ENCODE measurements at places on chromosomes 1 and 21.

DNA sequence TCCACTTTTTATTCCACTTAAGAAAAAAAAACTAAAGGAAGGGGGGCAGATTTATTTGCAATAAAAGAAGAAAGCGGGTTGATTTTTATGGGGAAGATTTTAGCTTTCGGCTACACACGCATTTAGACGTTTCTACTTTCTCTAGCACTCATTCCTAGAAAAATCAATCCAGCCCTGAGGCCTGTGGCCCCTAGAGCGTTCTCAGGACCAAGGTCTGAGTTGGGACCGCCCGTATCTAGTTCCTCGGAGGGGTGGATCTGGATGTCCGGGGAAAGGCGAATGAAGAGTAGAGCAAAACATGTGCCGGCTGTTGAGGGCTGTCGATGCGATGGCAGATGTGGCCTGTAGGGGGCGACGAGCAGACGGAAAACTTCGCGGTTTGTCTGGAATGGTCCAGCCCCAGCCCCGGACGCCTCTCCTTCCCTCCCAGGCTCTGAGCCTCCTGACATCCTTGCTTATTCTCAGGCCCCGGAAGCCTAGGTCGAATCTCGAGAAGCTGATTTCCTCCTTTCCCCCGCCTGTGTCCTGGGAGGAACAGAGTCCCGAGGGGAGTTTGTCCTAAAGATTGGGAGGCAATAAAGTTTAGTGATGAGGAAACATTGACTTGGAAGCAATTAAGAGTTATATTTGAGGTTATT lies 5.2 kb downstream of the FOXD3 start:
- DNase-seq, result peak; percentile 76

- DNase-seq, result no peak
Observed at GRCh38 chr1:237891979-237892378, 1.3 kb upstream of the ZP4 start.

GRCh38 chr1:5742032-5742431 lies 250.2 kb downstream of the NPHP4 start:
- DNase-seq, result no peak

DNA sequence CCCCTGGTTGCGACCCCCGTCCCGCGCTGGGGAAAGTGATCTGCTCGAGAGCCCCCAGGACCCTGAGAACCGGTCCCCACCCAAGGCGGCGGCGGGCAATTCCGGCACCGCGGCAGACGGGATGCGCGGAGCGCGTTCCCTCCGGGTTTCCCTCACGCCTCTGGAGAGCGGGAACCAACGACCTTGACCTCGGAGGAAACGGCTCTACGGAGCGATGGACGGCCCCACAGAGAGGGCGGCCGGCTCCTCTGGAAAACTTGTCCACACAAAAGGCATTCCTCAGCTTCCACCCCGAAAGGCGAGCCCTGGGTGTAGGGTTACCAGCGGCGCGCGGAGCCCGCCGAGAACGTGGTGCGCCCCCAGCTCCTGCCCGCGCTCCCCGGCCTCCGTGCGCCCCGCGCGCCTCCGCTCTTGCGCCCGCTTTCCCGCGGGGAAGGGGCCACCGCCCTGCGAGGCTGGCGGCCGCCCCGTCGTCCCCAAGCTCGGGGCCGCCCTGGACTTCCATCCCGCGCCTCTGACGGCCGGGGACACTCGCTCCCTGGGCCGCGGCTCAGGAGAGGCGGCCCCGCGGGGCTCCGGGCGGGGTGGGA lies 391 bp upstream of the KIAA1614 start:
- no peak for DNase-seq

- no peak for DNase-seq
Observed at GRCh38 chr1:40014812-40015594, 25.5 kb upstream of the CAP1 start.

DNA sequence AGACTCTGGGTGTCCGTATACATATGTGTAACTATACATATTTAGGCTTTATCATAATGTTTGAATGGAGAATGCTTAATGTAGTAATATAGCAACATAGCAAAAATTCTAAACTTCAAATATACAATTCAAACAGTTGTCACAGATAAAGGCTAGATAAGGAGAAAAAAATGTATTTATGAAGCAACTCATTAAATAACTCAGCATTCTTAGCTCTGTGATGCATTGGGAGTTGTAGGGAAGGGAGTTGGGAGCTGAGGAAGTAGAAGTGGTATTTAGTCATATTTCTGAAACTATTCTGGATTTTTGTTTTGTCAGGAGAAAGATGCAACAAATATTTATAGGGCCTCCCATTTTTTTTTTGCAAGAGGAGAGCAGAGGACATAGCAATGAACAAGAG lies 197.8 kb downstream of the PBX1 start:
- DNase-seq, result no peak

- no peak for DNase-seq
Observed at GRCh38 chr21:38639571-38640354, 141.5 kb upstream of the ERG start.

Data from liver (tissue), 10 donors.